ENCODE measurements at places on chromosomes 3 and 15.
A peak's percentile ranks its signal among the peaks of the same experiment; 100 is the strongest.

DNA sequence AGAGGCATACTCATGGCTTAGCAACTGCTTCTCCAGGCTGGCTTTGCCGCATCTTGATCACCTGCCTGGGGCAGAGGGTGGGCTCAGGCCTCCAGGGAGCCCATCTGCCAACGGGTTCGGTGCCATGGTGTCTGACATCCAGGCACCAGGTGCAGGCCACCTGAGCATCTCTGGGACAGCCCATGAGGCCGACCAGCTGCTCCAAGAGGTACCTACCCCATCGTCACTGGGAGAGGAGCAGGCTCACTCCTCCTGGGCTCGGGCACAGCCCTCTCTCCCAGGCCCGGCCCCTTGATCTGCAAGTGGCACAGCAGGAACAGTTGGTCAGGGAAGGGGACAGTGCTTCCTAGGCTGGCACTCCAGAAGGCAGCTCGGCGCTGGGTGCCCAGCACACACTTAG, 21.9 kb downstream of the TPRA1 start:
- no peak for DNase-seq

- DNase-seq: no peak
These were observed 301.8 kb upstream of the MCTP2 start for GRCh38 chr15:93929375-93930094.

DNA sequence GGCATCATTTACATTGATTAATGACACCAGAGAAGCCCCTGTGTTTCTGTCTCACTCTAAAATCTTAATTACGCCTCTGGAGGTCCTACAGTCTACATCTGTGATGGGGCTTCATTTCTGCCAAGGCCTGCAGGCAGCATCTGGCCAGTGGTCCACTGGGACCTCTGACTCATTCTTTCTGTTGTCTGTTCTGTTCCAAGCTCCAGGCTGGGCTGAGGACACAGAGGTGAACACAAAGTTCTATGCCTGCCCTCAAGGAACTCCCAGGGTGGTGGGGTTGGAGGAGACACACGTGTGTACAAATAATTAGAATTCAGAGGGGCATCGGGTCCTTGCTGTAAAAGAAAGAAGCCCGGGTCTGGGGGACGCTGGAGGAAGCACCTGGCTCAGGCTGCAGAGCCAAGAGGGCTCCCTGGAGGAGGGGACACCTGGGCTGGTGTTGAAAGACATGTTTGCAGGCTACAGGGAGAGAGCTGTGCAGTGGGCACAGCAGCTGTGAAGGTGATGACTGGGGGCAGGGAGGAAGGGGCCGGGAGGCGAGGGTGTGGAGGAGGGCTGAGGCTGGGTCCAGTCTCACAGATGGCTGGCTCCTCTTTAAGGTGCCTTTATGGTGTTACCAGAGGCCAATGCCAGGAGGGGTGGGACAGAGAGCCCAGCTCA, 103.3 kb upstream of the PRR23E start:
- no peak for DNase-seq

DNA sequence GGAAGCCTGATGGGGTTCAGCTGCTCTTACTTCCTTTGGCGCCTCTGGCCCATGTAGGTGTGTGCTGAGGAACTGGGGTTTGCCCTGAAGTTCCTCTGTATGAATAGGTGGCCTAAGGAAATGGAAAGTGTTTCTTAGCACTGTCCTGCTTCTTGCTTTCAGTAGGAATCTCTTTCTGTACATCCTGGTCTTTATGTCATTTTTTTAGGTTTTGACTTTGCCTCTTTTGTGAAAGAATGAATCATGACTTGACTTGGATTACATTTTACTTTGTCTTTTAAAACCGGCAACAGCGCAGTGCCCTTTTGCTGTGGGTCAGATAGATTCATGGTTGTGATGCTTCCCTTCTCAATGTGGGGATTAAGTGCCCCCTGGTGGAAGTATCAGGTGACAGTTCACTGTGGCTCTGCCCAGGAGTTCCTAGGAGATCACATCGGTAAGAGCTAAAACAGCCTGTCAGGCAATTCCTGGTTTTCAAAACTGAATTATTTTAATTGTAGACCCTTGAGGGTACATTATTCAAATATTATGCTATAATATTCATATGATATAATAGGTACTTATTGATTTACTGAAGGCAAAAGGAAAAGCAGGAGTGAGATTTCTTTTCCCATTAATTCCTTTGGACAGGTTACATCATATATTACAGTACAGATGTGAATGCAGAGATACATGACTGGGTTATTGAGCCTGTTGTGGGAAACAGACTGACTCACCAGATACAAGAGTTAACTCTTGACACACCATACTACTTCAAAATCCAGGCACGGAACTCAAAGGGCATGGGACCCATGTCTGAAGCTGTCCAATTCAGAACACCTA, 95.4 kb downstream of the HCN4 start:
- peak; percentile 0 for DNase-seq

GRCh38 chr3:150945226-150946032, 27.1 kb downstream of the CLRN1 start:
- no peak for DNase-seq

- no peak for DNase-seq
These were observed 327.4 kb downstream of the EPHA3 start for GRCh38 chr3:89434621-89435380.

GRCh38 chr3:72789786-72790185, 58.5 kb downstream of the SHQ1 start:
- no peak for DNase-seq

DNA sequence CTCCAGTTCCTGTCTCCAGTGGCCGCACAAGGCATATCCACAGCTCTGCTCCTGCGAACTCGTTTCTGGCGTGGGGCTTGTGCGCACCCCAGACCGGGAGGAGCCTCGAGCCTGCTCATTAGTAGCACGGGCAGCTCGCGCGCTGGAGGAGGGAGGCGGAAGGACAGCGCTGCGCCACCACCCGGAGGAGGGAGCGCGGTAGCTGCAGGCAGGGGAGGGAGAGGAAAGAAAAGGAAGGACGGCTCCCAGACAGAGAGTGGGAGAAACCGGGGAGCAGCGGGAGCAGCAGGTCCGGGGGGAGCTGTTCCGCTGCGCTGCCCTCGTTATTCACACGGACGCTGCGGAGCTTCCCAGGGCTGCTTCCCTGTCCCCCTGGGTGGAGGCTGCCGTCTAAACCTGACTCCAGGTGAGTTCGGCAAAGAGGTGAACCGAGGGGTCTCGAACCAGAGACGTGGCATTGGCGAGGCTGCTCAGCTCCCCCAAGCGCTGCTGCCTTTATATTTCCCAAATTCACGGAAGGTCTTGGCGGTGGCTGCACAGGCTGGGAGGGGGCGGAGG, 121.3 kb upstream of the ZNF717 start:
- no peak for DNase-seq

DNA sequence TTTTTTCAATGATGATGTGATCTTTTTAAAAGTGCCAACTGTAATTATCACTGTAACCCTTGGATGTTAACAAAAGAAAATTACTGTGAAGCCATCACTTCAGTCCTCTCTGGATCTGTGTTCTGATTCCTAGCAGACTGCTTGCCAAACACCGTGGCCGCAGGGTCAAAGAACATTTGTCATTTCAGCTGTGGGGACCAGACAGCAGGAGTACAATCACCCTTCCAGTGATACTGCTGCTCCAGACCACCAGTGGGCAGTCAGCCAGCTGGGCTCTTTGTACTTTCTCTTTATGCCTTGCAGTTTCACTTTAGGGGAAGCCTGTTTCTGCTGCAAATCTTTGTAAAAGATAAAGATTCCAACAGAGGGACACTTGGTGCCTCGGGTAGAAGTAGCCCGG, 770.0 kb downstream of the GRM7 start:
- no peak for DNase-seq

- DNase-seq: no peak
These were observed 9.5 kb downstream of the LRRC49 start for GRCh38 chr15:70902107-70902506.

DNA sequence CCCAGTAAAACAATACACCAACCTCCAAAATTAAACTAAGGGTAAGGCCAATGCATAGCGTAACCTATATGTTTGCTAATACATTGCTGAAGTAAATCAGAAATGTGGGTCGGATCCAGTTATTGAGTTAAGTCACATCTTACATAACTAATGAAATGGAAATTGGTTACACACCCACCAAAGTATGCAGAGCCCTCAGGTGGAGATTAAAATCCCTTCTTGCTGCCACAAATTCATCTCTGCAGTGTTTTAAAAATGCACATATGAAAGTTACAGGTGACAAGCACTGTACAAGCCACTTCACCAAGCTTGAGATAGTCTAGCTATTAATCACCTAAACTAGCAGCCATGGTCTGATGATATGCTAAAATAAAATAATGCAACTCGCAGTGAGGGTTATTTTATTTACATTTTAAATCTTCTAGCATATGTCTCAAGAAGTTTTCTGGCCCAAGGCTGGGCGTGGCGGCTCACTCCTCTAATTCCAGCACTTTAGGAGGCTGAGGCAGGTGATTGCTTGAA, 130.6 kb downstream of the AQP9 start:
- DNase-seq: no peak

- no peak for DNase-seq
These were observed 38.4 kb downstream of the TOPAZ1 start for GRCh38 chr3:44280077-44280476.

DNA sequence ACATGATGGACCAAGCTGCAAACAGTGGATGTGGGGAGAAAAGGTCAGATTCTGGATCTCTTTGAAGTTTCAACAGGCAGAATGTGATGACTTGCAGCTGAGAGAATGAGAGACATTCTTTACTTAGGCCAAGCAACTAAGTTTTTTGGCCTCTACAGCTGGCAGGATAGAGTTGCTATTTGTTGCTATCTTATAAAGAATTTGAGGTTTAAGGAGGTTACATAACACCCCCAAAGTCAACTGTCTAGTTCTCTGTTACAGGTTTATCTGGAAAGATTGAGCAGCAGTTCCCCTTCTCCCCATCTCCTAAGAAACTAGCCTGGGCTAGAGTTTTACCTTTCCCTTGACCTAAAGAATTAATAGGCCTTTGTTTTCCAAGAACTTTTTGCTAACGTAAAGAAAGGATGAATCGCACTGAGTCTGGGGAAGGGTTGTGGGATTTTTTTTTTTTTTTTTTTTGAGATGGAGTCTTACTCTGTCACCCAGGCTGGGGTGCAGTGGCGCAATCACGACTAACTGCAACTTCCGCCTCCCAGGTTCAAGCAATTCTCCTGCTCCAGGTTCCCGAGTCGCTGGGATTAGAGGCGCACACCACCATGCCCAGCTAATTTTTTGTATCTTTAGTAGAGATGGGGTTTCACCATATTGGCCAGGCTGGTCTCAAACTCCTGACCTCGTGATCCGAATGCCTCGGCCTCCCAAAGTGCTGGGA, 26.6 kb upstream of the SLMAP start:
- no peak for DNase-seq

- DNase-seq: no peak
These were observed 102.0 kb downstream of the IL12A start for GRCh38 chr3:160090653-160091052.

GRCh38 chr3:120286465-120286864, 1.4 kb upstream of the GPR156 start:
- DNase-seq: no peak

GRCh38 chr3:54758461-54758860, 169.4 kb downstream of the LRTM1 start:
- no peak for DNase-seq
